ENCODE measurements at places on chromosomes 11 and 22.

DNA sequence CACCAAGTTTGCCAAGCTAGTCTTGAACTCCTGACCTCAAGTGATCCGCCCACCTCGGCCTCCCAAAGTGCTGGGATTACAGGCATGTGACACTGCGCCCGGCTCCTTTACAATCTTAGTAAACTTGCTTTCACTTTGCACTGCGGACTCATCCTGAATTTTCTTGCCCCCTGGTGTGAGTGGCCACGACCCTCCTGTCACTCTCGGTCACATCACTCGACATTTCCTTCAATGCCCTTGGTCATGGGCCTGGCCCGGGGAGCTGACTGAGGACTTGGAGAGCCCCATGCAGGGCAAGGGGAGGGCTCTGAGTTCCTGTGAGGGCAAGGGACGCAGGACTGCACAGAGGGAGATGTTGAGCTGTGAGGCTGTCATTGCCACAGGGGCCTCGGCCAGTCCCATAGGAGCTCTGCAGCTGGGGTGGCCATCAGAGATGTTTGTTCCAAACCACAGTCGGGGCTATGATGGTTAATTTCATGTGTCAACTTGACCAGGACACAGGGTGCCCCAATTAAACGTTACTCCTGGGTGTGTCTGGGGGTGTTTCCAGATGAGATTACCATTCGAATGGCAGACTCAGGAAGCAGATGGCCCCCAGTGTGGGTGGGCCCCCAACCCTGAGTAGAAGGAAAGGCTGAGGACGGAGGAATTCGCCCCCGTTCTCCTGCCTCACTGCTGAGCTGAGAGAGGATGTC lies 21.2 kb downstream of the A4GALT start:
- no peak for DNase-seq

DNA sequence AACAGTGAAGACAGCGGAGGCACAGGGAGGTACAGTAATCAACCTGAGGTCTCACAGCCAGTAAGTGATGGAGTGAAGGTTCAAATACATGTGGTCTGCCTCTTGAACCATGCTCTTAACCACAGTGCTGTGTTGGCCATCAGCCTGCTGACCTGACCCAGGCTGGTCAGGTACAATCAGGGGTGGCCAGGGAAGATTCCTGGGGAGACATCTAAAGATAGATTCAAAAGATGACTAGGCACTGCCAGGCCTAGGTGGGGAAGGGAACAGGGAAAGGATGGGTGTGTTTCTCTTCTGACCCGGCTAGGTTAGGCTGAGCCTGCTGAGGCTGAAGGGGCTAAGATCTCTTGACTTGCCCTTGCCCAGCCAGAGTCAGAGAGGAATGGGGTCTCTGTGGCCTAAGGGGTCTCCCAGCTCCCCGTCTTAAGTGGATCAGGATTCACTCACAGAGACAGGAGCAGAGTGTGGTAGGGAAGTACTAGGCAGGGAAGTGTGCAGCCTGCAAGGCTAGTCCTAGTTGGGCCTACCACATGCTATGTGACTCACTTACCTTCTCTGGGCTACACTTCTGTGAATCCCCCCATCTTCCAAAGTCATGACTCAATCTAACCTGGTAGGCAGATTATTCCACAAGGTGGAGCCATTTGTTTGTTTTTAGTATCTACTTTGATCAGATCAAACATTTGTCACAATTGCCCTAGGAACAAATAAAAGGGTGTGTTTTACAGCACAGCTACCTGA lies 10.4 kb upstream of the SREBF2 start:
- DNase-seq = no peak

GRCh38 chr11:95506777-95507176 lies 275.8 kb upstream of the SESN3 start:
- DNase-seq = no peak

DNA sequence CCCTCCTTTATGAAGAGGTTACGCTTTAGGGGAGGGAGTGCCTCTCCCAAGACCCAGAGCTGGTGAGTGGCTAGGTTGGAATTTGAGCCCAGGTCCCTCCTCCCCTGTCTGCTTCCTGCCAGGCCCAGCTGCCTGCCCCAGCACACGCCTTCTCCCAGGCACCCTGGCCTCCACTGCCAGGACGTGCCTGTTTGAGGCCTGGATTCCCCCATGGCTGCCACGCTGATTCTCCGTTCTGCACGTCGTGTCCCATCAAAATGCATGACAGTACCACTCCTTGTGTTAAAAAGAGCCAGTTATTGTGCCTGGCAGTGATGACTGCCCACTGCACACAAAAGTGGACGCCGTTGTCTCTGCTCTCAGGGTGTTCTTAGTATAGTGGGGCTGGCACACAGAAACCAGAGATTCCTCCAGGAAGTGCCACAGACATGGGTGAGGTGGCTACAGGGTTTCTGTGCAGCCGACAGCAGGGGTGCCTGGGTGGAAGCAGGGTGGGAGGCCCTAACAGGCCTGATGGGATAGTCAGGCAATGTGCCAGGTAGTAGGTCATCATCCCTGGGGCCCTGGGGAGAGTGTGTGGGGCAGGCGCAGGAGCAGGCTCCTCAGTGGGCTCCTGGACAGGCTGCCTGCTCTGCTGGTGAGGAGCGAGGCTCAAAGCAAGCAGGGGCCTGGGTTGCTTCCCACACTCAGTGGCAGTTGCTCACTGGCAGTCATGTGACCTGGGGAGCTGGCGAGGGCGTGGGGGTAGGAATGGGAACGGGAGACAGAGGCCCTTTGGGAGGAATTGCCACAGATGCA lies 24.2 kb downstream of the MED15 start:
- no peak for DNase-seq

- no peak for DNase-seq
These were observed 264.8 kb upstream of the ZC3H12C start for GRCh38 chr11:109828387-109828786.

- DNase-seq = no peak
These were observed 756.0 kb downstream of the DLG2 start for GRCh38 chr11:84871116-84871515.
